ENCODE measurements at places on chromosomes 13 and 19. TPM values are rescaled to one million over a fixed set of nuclear protein-coding genes. Genes with fewer than 3 reads are reported as not detected.

The ANGPTL4 gene
- 13.5 TPM for total RNA-seq

GRCh38 chr13:28623782-28624706, 34.9 kb upstream of the POMP start:
- no peaks in the 10 kb centered on the region for H3K4me1 ChIP-seq
- no peak overlapping the region for H3K4me3 ChIP-seq
- no peak overlapping the region for H3K27ac ChIP-seq
- H3K36me3 ChIP-seq = no peaks in the 10 kb centered on the region

DNA sequence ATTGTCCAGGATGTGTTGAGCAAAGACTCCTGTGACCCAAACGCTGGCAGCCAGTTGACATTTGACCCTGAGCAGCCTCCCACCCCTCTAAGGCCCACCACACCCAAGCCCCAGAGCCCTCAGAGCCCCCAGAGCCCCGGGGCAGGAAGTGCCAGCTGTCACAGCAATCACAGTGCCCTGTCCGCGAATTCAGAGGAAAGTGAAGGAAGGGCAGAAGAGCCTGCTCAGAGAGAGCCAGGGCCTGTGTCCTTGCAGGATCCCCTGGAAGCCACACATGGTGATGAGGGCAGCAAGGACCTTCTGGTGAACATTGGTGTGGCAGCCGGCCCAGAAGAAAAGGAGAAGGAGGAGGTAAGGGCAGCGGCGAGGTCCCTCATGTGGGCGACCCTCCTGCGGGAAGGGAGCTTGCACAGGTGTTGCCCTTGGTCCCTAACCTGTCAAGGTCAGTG, 63.7 kb downstream of the SPATA13 start:
- no peak overlapping the region for H3K4me3 ChIP-seq
- no peaks in the 10 kb centered on the region for H3K27me3 ChIP-seq
- H3K4me1 ChIP-seq = peaks cover 49% of the 10 kb centered on the region
- no peak for DNase-seq

The WDR88 gene
- not detected for total RNA-seq

The CD320 gene
- total RNA-seq = 14.1 TPM

Data from pancreas (tissue), 10 donors.